ENCODE measurements at places on chromosomes 7 and 10.

DNA sequence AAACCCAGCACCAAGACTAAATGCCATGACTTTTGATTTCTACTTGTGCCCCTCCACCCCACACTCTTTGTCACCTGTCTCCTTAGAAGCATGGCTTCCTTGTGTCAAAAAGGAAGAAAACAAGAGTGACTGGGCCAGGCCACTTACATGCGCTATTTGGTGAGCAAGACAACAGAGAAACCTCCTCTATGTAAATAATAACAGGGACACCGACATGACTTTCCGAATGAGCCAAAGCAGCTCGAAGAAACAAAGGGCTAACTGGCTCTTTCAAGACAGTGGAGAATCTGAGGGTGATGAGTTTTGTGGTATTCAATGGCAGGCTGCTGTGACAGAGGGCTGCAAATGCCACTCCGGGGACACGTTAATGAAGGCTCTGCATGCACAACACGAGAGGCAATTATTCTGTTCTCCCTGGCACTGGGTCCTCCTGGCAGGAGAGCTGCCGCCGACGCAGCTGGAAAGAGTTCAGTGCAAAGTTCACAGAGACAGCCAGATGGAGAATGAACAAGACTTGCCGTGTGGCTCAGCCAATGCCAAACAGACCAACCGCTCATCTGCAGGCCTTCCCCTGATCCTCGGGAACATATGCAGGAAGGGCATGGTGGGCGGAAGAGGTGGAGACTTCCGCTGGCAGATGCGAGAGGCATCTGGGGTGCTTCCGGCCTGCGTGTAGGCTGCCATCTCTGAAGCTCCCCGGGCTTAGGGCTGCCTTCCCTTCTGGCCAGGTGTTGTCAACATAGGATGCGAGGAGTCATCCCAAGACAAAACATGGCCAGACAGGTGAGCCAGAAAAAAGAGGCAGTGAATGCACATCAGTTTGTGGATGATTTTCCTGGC, 59.1 kb upstream of the SMNDC1 start:
- DNase-seq, result no peak

- DNase-seq, result no peak
Measured at GRCh38 chr7:108128514-108128913, 1.6 kb downstream of the LAMB4 start.

DNA sequence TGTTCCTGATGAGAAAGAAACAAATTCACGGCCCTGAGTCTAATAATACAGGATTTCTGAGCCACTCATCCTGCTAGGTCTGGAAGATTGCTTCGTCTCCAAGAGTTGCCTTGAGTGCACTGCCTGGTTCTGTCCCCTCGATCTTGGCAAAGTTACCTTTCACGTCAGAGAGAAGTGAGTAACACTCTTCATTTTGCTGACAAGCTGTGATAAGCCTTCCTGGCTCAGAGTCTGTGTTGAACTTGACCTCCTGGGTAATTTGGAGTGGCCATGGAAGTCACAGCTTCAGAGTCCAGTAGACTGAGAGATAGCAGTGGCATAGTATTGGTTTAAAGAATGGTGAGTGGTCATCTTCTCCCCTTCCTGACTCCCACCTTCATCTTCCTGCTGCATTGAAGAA, 64.7 kb upstream of the LRGUK start:
- DNase-seq, result no peak

GRCh38 chr10:47092376-47092775, 181.1 kb downstream of the PTPN20 start:
- DNase-seq, result no peak

- DNase-seq, result no peak
Measured at GRCh38 chr7:34747867-34748727, 90.1 kb downstream of the NPSR1 start.

DNA sequence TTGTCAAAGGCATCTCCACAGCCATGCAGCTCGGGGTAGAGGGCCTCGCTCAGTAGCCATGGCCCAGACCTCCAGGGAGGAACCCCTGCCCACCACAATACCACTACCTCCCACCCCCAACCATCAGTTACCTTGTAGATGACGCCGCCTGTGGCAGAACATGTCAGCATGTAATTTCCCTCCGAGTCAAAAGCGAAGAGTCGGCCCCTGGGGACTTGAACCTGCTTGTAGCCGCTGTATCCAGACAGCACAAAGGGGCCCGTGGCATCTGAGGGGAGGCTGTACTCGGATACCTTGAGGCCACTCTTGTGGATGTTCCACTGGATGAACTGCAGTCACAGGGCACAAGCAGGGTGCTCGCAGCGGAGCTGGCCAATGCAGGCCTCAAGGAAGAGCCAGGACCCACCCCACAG, 16.3 kb upstream of the CYREN start:
- DNase-seq, result no peak

- no peak for DNase-seq
Measured at GRCh38 chr7:43485580-43485979, 97.3 kb upstream of the STK17A start.

GRCh38 chr10:102603946-102604345, 40.3 kb upstream of the TRIM8 start:
- no peak for DNase-seq

- no peak for DNase-seq
Measured at GRCh38 chr7:100221767-100222444, 2.2 kb downstream of the PVRIG start.

GRCh38 chr10:100346351-100346764, 675 bp upstream of the SCD start:
- DNase-seq, result no peak

GRCh38 chr7:17242504-17242903, 55.9 kb upstream of the AHR start:
- no peak for DNase-seq

DNA sequence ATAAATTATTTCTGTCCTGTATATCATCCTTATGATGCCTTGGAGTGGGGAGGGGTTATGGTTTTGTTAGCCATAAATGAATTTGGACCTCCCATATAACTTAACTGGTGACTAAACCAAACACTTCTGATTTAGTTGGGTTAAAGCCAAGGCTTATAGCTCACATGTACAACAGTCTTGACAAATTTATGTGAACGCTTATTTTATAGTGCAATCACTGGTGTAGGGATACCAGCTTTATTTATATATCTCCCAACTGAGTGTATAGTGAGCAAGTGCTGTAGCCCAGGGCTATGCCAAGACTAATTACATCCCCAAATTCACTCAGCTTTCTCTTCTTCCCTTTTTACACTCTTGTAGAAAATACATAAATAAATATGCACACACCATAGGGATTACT, 956.2 kb downstream of the SORCS3 start:
- no peak for DNase-seq

GRCh38 chr10:111171183-111171582, 94.4 kb downstream of the ADRA2A start:
- DNase-seq, result no peak

- DNase-seq, result no peak
Measured at GRCh38 chr10:18583575-18584270, 67.7 kb downstream of the NSUN6 start.

- no peak for DNase-seq
Measured at GRCh38 chr7:152411389-152411788, 24.4 kb downstream of the KMT2C start.

DNA sequence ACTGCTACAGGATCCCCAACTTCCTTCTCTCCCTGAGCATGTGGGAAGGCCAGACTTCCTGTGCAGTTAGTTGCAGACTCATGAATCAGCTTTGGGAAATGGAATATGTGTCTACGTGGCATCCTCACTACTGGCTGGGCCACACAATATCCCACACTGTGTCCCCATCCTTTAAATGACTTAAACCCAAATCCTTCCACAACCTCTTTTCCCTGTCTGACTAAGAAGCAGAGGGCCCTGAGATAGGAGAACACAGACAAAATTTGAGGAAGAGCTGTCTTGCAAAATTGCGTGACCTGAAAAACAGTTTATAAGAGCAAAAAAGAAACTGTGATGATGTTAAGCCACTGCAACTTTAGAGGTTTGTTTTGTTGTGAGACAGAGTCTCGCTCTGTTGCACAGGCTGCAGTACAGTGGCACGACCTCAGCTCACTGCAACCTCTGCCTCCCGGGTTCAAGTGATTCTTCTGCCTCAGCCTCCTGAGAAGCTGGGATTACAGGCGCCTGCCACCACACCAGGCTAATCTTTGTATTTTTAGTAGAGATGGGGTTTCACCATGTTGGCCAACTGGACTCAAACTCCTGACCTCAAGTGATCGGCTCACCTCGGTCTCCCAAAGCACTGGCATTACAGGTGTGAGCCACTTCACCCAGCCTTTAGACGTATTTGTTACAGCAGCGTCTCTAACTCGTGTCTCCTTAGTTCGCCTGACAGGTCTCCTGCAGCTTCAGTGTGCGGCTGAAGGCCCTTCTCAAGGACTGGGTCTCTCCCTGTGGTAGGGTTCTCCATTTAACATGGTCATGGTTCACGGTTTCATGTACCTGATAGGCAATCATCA, 46.9 kb upstream of the SFMBT2 start:
- no peak for DNase-seq

DNA sequence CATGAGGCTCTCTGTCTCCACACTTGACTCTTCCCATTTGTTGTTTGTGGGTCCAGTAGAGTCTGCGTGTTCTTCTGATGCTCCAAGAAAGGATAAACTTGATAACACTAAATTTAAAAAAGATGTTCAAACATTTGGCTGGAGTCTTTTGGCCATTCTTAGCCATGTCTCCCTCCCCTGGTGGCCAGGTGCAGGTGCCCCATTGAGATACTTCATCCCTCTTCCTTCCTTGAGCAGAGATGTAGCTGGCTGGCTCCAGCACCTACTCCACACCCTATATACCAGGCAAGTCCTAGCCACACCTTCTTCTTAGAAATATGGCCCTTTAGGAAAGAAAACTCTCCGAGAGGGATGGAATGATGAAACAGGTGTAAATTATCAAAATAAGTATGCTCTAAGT, 103.2 kb upstream of the GJD4 start:
- no peak for DNase-seq

DNA sequence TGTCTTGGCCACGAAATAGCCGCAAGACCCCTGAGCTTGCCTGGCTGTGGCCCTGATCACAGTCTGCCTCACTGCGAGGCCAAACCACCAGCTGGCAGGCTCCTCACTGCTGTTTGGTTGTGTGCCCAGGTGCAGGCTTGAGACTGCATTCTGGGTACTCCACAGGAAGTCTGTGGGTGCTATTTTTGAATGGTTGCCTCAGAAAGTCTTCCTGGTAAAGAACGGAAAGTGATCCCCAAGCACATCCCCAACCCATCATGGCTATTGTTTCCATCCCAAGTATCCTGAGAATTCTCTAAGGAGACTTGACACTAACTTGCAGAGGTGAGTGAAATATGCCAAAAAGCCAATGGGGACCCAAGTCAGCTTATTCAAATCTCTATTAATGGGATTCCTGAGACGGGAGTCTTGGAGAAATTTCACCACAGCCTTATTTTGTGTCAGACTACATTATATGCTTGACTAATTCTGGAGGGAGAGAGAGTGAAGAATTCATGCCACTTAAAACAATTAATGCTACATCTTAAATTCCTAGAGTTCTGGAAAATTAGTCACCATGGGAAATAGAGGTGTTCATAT, 170.9 kb downstream of the RAMP3 start:
- DNase-seq, result no peak

DNA sequence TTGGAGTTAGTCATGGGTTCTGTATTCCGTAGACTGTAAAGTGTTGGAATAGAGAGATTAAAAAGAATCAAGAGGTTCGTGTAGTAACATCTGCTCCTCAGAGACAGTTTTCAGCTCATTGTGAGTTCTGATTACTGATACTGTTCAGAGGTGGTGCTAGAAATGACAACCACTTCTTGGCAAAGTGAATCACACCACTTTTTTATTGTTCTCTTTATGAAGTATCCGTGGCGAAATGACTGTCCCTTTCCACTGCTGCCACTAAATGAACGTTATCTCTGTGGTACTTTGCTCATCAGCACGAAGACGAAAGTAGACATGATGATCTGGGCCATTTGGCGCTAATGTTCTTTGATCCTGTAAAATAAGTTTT, 860 bp downstream of the RPP30 start:
- DNase-seq, result no peak

DNA sequence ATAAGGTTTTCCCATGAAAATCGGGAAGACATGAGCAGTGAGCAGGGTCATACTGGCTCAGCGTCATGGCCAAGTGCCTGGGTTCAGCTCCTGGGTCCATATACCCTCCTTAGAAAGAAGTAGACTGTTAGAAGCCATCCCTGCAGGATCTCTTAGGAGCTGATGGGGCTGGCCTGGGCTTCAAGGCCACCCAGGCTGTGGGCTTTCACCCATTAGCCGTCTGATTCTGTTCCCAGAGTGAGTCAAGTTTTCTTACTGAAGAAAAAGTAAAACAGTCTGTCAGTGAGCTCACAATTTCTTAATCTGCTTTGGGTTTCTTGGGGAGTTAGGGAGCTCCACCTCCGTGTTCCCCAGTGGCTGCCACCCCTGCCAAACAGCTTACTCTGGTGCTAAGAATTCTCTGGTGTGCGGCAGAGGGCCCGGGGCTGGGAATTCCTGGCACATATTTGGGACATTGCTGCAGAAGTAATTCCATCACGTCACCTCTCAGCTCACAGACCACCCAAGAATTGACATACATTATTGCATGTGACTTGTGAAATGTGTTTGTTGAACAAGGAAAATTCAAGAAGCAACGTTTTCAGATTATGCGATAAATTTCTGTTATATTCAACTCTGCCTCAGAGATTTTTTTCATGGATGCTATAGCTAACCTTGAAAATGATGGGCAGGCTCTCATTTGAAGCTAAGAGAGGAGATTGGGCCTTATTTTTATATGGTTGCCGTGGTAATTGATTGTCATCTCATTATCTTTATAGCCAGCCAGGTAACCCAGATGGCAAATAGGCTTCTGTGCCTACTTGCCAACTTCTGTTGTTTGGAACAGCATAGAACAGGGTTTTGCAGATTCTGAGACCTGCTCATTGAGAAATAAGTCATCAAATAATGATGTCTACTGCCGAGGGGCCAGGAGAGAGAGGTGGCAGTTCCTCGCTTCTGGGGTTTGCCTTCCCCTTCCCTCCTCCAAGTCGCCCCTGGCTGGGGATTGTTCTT, 166.4 kb downstream of the CHN2 start:
- no peak for DNase-seq

GRCh38 chr7:69166979-69167516, 431.2 kb upstream of the AUTS2 start:
- no peak for DNase-seq

DNA sequence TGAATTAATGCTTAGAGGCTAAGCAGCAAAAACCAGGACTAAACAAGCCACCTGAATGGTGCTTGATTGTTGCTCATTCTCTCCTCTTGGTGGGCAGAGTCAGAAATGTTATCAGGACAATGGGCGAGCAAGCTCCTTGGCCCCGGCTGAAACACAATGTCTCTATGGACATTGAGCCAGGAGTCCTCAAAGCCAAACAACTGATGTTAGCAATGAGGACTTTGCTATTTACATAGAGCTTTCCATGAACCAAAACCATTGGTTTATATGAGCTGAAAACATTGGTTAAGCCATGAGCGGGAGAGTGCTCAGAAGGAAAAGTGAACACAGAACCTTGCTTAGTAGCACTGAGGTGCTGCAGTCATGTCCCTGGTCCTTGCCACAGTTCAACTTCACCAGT, 21.5 kb upstream of the NPVF start:
- no peak for DNase-seq

- DNase-seq, result no peak
Measured at GRCh38 chr7:8817448-8818036, 384.1 kb downstream of the NXPH1 start.

GRCh38 chr7:31948029-31948428, 122.2 kb downstream of the PDE1C start:
- DNase-seq, result no peak

- no peak for DNase-seq
Measured at GRCh38 chr10:62996516-62996915, 136.6 kb upstream of the NRBF2 start.
